ENCODE measurements at places on chromosomes 5 and 9.

DNA sequence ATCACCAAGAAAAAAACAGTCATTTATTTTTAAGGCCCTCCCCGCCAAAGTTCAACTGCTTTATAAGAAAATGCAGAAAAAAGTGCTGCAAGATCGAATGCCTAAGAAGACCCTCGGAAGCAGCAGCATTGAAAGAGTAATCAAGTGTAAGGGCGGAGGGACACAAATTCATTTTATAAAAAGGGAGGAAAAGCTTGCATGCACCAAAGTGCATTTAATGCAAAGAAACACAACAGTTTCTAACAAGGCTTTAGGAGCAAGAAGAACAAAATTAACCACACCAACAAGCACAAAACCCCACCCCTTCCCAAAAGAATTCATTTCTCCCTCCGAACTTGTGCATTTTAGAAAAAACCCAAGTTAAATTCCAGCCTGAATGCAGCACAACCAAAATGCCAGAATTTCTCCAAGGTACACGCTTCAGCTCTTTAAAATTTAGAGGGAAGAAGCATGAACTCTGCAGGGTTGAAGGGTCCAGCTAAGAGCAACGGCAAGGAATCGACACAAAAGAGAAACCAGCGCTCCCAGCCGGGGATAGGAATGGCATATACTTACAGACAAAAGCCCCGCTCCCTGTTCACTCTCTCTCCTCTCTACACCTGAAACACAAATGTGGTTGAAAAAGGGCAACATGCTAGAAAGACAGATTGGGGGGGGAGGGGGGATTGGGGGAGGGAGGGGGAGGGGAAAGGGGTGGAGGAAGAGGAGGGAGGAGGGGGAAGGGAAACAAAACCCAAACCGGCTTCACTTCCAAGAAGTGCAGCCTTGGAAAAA lies at the start of gene NREP:
TSS of gene NREP (minus strand) at position 614 of the 774 bp plus-strand sequence. CDS start 1,422 bp downstream, outside the sequence.
- peak; percentile 12 for DNase-seq

- DNase-seq, result no peak
These were observed 80.5 kb upstream of the LMX1B start for GRCh38 chr9:126532951-126533925.

DNA sequence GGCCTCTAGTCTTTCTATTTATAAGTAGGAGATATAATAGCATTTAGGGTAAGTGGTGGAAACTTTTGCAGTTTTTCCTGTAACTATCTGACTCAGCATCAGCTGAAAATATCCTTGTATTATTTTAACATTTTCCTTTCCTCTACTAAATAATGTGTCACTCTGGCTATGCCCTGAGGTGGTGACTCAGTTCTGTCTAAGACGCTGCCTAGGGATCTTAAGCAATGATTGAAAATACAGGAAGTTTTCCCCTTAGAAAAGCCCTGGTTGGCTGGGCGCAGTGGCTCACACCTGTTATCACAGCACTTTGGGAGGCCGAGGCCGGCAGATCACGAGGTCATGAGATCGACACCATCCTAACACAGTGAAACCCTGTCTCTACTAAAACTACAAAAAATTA lies 9.3 kb upstream of the EDIL3 start:
- peak; percentile 96 for DNase-seq

- DNase-seq, result no peak
These were observed 475.6 kb downstream of the DMRTA1 start for GRCh38 chr9:22922222-22922621.

Measured in kidney tubule cell (primary cell).